ENCODE measurements at places on chromosomes 4 and X.

DNA sequence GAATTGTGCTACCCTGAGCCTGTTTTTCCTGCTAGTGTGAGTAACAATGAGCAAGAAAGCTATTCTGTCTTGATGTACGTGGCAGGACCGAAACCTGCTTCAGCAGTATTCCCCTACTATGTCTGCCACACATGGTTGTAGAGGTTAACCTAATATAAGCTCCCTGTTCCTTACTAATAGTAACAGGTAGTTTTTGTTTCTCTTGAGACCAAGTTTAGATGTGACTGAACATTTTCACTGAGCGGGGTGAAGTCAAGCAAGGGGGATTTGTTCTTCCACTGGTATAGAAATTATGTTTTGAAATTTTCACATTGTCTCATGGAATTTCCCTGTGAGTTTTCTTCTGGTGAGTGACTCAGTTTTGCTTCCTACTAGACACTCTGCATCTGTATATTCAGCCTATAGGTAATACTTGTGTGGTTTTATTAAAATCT is 37.3 kb downstream of the RRAGB start:
- no peak for DNase-seq

- no peak for DNase-seq
These were observed 113.0 kb downstream of the PCDH7 start for GRCh38 chr4:30833206-30833605.

GRCh38 chrX:103879339-103879738 is 47.3 kb upstream of the RAB9B start:
- no peak for DNase-seq

GRCh38 chr4:155807021-155807420 is 48.2 kb downstream of the GUCY1B1 start:
- DNase-seq: no peak

GRCh38 chrX:29545878-29546277 is 669.5 kb upstream of the MAGEB2 start:
- DNase-seq: no peak

- DNase-seq: no peak
These were observed 164.2 kb upstream of the SPANXN4 start for GRCh38 chrX:142861557-142861956.

DNA sequence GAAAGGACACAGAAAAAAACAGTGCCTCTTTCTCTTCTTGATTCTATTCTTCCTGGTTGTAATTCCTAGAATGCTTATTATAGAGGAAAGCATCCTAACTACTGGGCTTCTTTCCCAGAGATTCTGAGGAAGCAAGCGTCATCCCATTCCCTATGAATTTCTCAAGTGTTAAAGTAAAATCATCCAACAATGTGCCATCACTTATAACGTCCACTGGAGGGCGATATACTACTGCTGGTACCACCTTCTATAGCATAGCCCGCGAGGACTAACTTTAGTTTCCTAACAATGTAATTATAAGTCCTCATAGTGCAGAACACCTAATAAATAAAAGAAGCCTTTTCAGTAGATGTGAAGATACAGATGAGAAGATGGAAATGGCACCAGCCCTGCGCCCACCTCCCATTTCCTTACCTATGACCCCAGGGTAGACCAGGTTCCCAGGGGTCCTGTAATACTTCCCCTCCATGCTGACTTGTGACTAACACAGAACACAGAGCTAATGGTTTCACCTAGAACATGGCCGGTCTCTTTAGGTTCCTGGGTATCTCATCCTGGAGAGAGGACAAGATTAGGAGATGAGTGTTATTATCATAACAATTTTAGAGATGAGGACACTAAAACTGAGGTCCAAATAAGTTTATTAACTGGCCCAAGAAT is 4.2 kb downstream of the CENPVL3 start:
- no peak for DNase-seq

GRCh38 chrX:17923546-17923945 is 62.4 kb upstream of the RAI2 start:
- DNase-seq: no peak

DNA sequence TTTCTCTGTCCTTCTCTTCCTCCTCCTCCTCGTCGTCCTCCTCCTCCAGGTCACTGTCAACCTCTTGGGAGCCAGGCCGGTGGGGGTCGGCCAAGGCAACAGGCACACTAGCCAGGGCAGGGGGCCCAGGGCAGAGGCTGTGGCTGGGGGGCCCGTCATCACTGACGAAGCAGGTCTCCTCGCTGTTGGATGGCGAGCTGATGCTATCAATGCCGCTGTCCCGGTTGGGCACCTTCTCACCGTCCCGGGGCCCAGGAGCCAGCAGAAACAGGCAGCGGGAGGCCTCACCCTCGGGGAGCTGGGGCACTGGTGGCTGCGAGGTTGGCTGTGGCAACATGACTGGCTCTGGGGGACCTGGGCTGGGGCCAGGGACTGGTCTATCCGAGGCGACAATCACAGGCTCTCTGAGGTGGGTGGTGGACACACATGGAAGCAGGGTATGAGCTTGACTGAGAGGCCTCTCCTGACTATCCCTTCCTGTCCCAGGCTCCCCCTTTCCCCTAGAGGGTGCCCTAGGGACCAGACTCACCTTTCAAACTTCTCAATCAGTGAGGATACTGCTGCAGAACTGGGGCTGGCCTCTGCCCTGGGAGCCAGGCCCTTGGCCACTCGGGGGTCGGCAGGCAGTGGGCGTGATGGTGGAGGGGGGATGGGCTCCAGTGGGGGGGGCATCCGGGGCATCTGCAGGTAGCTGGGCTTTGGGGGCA is 25.8 kb downstream of the FGD1 start:
- no peak for DNase-seq

GRCh38 chrX:38224160-38224559 is 3.5 kb upstream of the SRPX start:
- no peak for DNase-seq

DNA sequence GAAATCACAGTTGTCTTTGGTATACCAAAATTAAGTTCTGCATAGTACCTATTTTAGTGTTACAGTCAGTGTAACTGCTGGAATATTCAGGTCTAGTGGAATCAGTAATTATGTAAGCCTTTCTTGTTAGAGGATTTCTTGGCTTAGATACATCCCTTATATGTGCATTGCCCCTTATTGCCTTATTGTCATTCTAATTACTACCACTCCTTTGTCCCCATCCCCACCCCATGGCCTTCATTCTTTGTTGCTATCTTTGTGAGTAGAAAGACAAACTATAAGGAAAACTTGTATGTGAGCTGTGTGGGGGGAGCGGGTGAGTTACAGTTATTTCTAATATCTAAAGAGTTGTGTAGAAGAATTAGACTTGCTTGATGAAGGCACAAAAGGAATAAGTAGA is 36.9 kb upstream of the RPA4 start:
- no peak for DNase-seq

DNA sequence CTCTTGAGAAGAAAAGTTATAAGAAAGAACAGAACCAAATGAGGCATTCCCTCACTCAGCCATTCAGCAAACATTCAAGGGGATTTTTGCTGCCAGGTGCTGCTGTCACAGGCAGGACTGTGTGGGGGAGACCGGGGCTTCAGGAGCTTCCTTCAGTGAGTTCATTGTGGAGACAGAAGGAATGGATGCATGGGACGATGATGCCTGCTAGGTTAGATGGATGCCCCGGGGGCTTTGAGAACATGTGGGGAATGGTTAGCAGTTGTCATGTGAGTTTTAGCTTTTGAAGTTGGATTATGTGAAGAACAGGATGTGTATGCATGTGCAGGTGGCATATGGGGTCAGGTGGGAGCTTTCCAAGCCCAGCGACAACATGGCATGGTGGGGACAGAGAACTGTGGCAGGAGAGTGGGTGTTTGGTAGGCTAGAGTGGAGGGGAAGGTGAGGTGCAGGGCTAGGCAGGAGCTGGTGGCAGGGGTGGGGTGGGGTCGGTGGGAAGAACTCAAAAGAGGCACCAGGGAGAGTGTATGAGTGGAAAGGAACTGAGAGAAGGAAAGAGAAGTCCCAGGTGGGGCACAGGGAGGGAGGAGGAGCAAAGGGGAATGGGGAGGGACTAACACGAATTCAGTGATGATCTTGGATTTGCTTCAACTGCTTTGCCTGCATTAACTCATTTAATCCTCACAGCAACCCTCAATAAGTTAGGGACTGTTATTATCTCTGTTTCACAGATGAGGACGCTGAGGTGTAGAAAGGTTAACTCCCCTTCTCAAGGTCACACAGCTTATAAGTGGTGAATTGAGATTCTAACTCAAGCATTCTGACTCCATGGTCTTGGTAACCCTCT is 8.4 kb downstream of the DCUN1D4 start:
- no peak for DNase-seq

DNA sequence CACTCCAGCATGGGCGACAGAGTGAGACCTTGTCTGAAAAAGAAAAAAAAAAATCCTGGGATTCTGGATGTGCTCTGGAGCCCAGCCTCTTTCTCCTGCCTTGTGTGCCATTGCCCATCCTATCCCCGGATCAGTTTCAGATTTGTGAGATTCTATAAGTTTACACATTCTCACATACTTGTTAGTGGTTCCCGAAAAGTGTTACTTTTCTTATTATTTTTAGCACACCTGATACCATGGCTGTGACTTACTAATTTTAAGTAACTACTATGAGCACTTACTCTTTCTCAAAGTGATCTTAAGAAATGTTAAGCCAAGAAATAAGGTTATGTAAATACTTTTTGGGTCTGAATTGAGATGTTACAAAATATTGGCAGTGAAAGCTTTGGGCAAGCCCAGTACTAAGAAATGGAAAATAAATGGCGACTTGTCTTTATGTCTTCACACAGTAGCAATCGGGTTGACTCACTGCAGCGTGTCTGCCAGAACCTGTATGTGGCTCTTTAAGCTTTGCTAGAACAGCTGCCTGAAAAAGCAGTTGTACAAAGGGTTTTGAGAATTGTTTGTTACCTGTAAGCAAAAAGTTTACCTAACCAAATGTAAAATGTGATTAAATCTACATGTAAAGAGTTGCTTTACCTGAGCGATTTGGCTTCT is 118.7 kb downstream of the KLHL8 start:
- no peak for DNase-seq

- DNase-seq: no peak
These were observed 174.3 kb downstream of the SLIT2 start for GRCh38 chr4:20426028-20426427.

DNA sequence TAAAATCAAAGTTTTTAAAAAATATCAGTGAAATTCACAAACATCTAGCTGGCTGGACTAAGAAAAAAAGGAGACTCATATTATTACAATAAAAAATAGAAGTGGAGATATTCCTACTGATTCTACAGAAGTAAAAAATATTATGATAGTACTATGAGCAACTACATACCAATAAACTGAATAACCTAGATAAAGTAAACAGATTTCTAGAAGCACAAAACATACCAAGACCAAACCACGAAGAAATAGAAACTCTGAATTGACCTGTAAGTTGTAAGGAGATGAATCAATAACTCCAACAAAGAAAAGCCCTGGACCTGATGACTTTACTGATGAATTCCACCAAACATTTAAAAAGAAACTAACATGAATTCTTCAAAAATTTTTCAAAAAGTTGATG is 867.3 kb downstream of the PCDH18 start:
- no peak for DNase-seq

- no peak for DNase-seq
These were observed 179.6 kb upstream of the NOCT start for GRCh38 chr4:138835832-138836533.

- DNase-seq: no peak
These were observed 8.4 kb upstream of the ADGRG2 start for GRCh38 chrX:19130628-19131027.

- no peak for DNase-seq
These were observed 54.9 kb upstream of the CNKSR2 start for GRCh38 chrX:21319323-21319722.

DNA sequence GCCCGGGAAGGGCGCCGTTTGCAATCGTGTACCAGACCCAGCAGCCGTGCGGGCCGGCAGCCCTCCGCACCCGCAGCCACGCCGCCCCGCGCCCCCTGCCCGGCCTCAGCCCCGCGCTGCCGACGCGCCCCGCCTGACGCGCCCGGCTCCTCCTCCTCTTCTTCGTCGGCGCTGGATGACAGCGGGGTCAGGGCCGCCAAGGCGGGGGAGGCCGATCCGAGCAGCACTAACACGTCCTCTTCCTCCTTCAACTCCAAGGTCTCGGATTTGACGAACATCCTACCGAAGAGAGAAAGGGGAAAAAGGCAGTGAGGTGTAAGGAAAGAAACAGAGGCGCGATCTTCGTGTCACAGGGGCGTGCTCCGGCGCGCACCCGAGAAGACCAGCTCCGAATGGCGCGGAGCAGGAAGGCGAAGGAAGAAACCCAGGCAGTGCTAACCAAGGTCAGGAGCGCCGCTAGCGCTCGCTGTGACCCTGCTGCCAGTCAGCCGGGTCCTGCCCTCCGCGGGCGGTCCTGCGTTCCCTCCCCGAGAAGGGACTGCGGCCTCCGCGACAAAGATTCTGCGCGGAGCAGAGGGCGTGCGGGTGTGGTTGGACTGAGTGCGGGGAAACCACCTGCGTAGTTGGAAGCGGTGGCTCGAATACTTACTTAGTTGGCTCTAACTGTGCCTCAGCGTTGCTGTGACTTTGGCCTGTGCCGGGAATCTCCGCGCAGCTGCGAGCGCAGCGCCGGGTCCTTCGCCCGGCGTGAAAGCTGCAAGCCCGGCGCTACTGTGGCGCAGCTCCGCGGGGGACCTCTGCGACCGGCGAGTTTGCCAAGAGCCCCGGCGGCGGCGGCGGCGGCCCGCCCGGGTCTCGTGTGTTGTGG is 548 bp downstream of the NEUROG2 start:
- DNase-seq: peak; percentile 42

DNA sequence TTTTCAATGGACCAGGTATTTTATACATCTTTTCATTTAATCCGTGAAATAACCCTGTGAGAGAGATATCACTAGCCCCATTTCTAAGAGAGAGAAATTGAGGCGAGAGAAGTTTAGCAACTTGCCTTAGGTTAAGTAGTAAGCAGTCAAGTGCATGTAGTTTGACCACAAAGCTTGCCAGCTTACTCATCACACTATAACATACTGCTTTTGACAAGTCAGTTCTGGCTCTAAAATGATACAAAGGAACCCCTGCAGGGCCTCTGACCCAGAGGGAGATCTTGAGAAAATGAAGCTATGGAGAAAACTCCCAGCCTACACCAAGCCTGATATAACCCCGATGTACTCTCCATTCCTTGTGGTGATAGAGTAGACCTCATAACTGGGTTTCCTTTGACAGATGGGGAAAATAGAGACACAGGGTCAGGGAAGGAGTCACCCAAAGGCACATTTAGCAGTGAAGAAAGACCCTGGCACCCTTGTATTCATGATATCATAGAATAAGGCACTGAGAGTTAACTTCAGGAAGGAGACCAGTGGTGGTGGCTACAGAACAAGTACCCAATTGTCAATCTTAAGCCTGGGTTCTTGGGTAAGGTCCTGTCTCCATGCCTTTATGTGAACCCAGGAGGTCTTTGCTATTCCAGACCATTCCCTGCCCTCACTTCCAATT is 60.2 kb upstream of the MSN start:
- no peak for DNase-seq

All from neuronal stem cell (in vitro differentiated cells).